ENCODE measurements at places on chromosomes 16 and 17.

- DNase-seq = peak; percentile 49
These were observed 20.5 kb downstream of the CDC42EP4 start for GRCh38 chr17:73291260-73291801.

- DNase-seq = no peak
These were observed 115.4 kb downstream of the DYNLRB2 start for GRCh38 chr16:80656161-80656560.

- DNase-seq = no peak
These were observed 17.7 kb downstream of the ATP6V0A1 start for GRCh38 chr17:42476411-42476810.

DNA sequence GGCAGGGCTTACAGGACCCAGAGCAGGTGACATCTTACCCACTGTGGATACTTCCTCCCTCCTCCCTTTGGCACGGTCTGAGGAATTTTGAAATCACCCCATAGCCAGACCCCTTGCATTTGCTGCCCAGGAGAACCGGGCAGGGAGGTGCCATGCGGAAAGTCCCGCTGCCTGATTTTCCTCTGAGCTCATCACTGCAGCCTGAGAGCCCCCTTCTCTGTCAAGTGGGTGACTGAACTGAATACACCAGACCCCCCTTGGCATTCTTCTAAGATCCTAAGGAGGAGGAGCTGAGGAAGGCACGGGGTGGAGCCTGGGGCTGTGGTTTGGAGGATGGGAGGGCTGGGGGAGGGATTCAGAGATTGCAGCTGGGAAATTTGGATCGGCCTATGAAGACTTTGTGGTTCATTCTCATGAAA lies 173.4 kb downstream of the RAB11FIP4 start:
- no peak for DNase-seq

GRCh38 chr17:11637796-11638195 lies 39.5 kb downstream of the DNAH9 start:
- DNase-seq = no peak

DNA sequence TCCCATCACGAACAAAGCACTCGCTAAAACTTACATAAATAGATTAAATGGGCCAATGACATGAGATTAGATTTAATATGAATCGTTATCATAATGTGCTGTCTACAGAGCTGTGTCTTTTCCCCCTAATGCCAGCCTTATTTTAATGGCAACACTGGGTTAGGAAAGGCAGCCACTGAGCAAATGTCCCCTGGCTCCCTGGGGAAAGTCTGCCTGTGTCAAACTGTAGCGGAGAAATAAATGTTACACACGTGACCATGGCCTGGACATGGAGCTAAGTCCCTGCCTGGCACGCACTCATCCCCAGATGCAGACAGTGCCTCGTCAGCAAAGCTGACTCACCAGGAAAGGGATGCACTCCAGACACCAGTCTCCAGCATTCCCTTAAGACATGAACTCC lies 61.3 kb upstream of the SDK2 start:
- DNase-seq = no peak

DNA sequence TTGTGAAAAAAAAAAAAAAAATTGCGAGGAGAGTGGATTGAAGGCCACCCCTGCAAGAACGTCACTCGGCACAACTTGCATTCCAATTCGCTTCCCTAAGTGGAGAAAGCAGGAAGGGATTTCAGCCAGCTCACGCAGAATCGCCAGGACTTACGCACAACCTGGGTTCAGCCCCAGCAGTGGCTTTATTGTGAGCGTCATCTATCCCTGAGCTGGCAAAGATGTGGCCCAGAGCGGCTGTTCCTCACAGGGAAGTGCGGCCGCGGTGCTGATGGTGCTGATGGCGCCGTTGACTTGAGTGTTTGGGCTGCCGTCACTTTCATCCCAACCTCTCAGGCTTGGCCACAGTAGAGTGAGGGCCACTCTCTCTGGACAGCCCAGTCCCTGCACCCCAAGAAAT lies 197.6 kb downstream of the NTN1 start:
- DNase-seq = no peak

DNA sequence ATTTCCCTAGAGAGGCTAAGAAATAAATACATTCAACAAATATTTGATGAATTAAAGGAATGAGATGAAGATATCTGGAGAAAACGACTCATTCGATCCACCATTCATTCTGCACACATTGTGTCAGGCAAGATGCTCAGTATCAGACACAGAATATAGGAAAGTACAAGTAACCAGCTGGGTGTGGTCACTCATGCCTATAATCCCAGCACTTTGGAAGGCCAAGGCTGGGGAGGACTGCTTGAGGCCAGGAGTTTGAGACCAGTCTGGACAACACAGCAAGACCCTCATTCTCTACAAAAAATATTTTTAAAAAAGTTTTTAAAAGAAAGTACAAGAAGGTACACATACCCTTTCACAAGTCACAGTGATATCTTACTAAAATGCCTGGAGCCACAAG lies 42.3 kb downstream of the CRLF3 start:
- DNase-seq = no peak

GRCh38 chr17:71850812-71851211 lies 270.0 kb upstream of the SOX9 start:
- no peak for DNase-seq

GRCh38 chr17:2965621-2966595 lies 97.5 kb downstream of the OR1D5 start:
- DNase-seq = no peak

DNA sequence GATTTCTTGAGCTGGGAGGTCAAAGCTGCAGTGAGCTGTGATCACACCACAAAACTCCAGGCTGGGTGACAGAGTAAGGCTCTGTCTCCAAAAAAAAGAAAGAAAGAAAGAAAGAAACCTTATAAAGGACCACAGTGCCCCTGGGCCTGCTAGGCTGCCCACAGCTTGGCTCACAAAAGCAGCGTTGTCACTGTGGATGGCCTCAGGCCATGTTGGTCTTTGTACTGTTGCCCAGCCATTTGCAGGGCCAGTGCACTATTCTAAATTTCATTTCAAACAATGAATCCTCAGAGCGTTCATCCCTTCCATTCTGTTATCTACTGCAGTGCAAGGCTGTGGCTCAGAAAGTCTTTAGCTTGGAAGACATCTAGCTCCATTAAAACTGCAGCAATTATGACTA lies 208.4 kb downstream of the SLC39A11 start:
- no peak for DNase-seq

All from hematopoietic multipotent progenitor cell treated with erythropoietin and hydrocortisone succinate and interleukin-3 and kit ligand, for 17 days (in vitro differentiated cells).